Cortex of kidney (tissue), 1 donor: ENCODE measurements at places on chromosomes 3 and 15.

GRCh38 chr3:58884453-58884852 is 165.4 kb downstream of the CFAP20DC start:
- DNase-seq = no peak

DNA sequence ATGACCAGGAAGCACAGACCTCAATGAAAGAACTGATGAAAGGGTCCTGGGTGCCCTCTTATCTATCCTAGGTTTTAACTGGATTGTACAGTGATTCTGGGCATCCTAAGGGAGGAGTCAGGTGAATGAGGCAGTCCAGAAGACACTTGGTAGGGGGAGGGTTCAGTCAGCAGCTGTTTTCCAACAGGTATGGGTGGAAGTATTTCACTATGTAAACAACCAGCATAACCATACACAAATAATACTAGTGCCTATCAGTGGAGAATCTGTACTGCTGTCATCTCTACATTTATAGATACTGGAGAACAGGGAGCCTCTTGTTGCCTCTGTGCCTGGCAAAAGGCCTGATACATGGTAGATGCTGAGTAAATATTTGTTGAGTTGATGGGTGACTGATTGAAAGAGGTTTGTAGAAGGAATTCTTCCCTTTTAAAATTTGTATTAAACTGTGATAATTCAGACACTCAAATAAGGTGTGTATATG is 328.5 kb downstream of the RBMS3 start:
- no peak for DNase-seq

DNA sequence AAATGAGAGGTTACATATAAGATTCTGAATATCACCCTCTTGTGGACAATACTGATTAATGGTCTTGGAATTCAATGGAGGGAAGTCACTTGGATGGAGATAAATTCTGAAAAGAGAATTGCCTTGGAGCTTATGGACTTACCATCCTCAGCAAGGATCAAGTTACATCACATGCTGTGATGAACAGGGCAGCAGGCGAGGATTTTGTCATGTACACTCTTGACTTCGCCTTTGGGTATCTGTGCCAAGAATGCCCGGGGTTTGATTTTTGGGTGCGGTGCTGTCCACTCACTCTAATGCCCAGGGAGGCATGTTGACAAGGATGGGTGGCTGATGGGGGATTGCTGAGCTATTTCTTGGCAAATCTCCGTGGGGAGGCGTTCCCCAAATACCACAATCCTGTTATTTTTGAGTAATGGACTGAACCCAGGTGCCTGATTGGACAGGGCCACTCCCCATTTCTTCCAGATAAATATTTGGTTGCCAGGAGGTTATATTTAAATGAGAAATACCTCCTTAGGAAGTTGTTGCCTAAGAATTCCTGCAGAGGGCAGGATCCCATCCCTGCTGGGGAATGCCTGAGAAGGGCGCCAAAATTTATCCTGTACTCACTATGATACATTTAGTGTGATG is 96.3 kb downstream of the TPRG1 start:
- no peak for DNase-seq

GRCh38 chr15:40790718-40791117 is 16.2 kb upstream of the ZFYVE19 start:
- no peak for DNase-seq

GRCh38 chr15:69991551-69991980 is 106.2 kb downstream of the TLE3 start:
- no peak for DNase-seq

- DNase-seq = no peak
Measured at GRCh38 chr3:56915966-56916586, 114.3 kb upstream of the ARHGEF3 start.

- no peak for DNase-seq
Measured at GRCh38 chr3:70857916-70858315, 545.5 kb upstream of the MDFIC2 start.

DNA sequence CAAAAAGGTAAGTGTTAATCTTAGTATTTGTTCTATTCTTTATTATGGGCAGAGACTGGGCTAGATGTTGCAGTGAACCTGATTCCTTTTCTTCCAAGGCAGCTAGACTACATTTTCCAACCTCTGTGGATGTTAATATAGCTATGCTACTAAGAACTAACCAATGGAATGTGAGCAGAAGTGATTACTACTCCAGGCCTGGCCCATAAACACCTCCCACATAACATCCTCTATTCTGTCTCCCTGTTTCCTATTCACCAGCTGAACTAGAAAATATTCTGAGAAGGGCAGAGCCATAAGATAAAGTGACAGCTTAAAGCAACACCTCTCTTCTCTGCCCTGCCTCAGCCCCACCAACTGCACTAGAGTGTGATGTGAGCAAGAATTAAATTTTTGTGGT is 29.4 kb downstream of the CD200R1L start:
- no peak for DNase-seq

DNA sequence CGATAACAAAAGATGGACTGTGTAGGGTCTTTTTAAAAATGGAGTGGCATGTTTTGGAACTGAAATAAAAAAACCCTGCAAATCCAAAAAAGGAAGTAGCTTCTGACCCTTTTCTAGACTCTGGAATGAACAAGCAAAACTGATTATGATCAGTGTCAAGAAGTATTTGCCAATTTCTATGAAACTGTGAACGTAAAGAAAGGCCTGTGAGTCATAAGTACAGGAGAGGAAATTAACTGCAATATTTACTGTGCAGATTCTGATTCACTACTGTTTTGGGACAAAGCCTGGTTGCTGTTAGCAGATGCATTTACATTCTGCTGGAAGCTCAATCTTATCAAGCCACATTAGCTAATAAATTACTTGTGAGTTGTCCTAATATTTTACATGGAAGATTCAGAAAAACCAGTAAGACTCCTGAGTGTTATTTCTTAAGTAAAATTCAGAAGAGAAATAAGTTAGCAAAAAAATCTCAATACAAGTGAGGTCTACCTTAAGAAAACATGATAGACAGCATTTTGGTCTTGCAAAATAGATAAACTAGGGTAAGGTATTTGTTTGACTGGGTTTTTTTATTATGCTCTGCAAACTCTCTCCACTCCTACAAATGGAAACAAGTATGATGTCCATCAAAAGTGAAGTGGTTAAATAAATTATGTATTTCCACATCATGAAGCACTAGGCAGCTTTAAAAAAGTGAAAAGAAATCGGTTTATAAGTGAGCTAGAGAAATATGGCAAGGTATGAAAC is 90.2 kb upstream of the LMOD3 start:
- DNase-seq = no peak

DNA sequence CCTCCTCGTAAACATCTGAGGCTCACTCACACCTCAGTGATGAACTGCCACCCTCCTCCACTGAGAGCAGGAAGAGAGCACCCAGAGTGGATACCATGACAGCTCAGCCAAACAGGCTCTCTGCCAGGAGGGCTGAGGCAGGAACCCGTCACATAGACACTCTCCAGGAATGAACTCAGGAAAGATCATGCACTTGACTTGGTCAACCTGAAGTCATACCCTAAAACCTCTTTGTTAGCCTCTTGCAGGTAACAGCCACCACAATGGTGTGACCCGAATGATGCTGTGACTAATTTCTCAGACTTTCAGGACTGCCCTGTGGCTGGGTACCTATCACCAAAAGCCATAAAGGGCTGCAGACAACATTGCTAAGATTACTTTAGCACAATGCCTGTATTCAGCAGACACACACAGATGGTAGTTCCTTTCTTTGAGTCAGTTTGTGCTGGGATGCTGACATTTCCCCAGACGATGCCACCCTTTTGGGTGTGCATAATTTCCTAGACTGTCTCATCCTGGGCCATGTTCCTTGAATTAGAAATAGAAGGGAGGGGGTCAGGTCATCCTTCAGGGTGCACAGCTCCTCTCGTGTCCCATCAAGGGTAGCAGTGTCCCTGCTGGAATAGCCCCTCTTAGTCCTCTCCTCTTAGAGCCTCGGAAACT is 30.3 kb downstream of the CX3CR1 start:
- DNase-seq = no peak

- no peak for DNase-seq
Measured at GRCh38 chr3:75242012-75242735, 422.0 kb upstream of the FRG2C start.

GRCh38 chr3:107344722-107345121 is 32.5 kb upstream of the CCDC54 start:
- no peak for DNase-seq

GRCh38 chr3:49656541-49657112 is 17.5 kb upstream of the APEH start:
- DNase-seq = no peak

DNA sequence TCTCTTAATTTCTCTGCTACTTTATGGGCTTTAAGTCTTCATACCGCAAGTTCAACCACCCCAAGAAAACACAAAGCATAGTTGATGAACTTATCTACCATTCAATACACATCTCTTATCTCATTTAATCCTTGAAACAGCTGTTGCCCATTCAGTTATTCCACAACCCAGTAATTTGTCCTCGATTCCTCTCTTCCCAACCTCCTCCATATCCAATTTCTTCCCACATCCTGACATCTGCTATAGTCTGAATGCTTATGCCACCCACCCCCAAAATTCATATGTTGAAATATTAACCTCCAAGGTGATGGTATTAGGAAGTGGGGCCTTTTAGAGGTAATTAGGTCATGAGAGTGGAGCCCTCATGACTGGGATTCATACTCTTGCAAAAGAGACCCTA is 345.4 kb downstream of the ERC2 start:
- DNase-seq = no peak

- no peak for DNase-seq
Measured at GRCh38 chr15:98003518-98003917, 43.0 kb downstream of the ARRDC4 start.

- DNase-seq = no peak
Measured at GRCh38 chr3:62049033-62049432, 324.3 kb downstream of the FEZF2 start.

DNA sequence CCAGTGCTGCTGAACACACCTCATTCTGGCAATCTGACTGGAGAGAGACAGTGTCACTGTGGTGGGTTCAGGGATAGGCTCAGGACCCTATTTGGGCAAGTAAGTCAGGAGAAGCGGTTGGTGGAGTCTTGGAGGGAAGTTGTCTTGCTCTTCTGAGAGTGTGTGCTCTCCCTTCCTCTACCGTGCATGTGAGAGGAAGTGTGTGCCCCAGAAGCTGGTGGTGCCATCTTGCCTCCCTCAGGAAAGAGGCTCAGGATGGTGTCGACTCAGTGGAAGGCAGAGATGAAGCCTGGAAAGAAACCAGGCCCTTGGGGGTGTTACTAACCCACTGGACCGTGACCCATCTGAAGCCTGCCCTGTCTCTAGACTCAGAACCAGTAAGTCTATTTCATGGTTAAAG is 6.8 kb upstream of the RARRES1 start:
- no peak for DNase-seq

- no peak for DNase-seq
Measured at GRCh38 chr3:31472479-31473390, 60.0 kb upstream of the STT3B start.

DNA sequence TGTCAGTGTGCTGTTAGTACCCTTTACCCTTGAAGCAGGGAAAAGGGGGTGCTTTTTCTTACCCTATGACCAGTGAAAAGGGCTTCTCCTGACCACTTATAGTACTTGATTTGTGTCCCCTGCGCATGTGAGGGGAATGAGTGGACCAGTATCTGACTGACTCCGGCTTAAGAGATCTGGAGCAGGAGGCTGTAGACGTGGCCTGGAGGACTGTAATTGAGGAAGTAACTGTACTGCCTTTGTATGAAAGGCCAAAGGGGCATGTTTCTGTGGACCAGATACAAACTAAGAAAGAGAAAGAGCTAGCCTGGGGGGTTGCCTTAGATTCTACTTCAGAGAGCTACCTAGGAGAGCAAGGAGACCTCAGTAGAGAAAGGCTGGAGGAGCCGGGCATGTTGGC is 89.9 kb upstream of the TBL1XR1 start:
- DNase-seq = no peak

DNA sequence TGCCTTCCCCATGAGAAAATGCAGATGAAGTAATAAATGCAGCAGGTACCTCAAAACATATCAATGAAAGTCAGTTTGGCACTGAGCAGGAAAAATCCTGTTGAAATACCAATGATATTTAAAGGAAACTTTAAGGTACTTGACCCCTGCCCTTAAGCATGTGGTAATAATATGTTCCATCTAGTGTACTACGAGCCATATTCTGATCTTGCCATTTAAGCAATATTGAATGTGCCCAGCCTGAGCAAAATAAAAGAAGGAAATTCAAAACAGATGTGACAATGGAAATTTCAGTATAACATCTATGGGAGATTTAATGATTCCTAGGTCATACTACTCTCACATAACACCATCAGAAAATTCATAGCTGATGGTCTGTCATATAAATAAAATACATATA is 191.8 kb upstream of the CGNL1 start:
- no peak for DNase-seq

- DNase-seq = no peak
Measured at GRCh38 chr15:55829826-55830225, 86.9 kb upstream of the PRTG start.

DNA sequence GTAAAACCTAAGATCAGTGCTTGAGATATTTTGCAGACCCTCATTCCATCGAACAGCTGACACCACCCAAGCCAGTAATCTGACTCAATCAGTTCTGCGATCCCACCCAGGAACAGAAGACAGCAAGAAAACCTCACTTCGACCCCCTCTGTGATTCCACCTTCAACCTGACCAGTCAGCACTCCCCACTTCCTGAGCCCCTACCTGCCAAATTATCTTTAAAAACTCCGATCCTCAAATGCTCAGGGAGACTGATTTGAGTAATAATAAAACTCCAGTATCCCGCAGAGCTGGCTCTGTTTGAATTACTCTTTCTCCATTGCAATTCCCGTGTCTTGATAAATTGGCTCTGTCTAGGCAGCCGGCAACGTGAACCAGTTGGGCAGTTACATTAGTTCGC is 25.7 kb upstream of the CLDN16 start:
- DNase-seq = no peak

DNA sequence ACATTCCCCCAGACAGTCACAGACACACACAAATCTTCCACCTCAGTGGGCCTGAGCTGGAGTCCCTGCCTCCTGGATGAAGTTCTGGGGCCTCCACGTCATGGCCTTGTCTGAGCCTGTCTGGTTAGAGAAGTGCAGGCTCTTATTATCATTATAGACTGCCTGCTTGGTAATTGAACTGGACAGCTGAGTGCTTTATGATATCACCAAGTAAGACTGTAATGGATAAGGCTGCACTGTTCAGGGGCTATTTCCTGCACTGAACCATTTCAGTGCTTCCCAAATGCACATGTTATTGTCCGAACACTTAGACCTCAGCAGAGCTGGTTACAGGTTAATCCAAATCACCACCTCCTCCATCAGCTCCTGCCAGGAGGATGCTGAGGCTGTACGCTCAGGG is 8.7 kb upstream of the ST6GAL1 start:
- no peak for DNase-seq

GRCh38 chr3:50264383-50264963 is 4.5 kb upstream of the SEMA3B start:
- no peak for DNase-seq

GRCh38 chr15:44861439-44861910 is 95.0 kb upstream of the TERB2 start:
- no peak for DNase-seq

GRCh38 chr3:77188210-77188609 is 148.3 kb downstream of the ROBO2 start:
- DNase-seq = no peak

- no peak for DNase-seq
Measured at GRCh38 chr3:136120373-136121348, 75.5 kb downstream of the MSL2 start.

- DNase-seq = no peak
Measured at GRCh38 chr3:67329358-67329757, 325.1 kb downstream of the SUCLG2 start.
